ENCODE measurements at places on chromosomes 2 and 18.

GRCh38 chr2:96870626-96871255, 861 bp upstream of the SEMA4C start:
- DNase-seq, result no peak

GRCh38 chr2:215746887-215747615, 266.3 kb downstream of the MREG start:
- no peak for DNase-seq

DNA sequence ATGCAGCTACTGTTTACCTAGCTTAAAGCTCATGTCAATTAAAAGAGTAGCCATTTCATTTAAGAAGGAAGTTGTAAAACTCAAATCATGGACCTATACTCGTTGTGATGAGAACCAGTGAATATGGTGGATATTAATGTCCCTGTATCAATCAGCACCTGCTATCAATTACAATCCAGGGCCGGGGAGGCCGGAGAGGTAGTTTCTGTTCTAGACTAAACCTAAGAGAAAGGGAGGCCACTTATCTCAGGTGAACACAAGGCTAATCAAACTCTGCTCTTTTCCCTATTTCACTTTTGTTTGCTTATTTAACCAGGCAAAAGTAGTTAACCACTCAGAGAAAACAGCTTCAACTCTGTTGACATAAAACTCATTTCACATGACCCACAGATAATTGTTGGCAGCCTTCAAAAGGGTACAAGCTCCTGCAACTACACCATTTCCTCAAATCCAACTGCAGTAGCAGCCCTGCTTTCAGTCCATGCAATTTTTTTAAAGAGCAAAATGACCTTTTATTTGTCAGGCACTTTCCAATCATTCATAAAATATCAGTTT, 27.8 kb upstream of the SLC9A2 start:
- no peak for DNase-seq

DNA sequence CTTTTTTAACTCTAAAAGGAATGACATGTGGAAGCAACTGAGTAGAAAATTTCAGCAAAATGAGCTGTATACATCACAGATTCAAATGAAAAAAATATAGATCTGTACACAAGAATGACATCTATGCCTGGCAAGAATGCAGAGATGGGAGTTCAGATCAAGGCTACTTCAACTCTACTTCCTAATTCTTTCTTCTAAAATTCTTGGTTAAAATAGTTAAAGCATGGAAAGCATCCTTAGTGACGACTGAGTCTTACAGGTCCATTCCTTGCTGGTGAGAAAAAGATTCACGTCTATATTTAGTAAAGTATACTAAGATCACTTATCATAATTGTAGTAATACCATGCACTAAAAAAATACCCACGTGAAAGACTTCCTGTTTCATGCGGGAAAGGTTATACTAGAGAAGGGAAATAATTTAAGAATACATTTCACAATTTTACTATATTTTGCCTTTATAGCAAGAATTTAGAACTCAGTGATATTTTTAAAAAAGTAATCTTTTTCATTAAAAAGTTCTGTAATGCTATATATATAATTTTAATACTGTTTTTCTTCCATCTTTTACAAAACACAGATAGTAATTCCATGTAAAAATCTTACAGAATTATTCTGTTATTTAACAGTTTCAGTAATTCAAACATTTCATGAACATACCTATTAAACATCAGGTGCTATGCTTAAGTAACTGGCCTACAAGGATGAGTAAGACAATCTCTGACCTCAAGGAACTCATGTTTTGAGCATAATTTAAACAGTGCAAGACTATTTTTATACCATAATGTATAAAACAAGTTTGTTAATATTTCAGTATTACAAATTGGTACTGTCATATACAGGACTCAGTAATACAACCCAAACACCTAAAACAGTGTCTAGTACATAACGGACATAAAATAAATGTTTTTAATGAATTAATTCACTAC, 159.6 kb downstream of the BAZ2B start:
- DNase-seq, result no peak

DNA sequence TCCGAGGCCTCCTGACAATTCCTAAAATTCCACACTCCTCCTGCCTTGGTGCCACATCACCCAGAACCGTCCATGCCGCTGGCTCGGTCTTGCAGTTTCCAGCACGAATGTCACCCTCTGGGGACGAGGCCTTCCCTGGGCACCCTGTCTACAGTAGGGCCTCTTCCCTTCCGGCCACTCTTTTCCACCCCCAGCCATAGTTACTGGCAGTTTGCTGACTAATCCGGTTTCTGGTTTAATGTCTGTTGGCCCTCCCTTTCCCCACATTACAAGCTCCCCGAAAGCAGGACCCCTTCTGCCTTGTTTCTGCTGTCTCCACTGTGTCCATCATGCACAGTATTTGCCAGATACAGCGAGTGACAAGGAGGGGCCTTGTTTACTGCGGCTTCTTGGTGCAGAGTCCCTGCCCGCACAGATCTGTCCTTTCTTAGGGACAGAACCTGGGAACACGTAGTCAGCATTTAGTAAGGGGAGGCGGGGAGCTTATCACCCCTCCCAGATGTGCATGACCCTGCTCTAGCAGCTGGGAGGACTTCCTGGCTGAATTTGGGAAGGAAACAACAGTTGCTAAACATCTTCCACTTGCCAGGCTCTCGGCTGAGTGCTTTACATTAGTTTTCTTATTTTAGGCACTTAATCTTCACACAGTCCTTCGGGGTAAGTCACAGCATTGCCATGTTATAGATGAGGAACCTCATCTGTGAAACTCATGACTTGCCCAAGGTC, 23.6 kb upstream of the CATIP start:
- DNase-seq, result peak; percentile 35

DNA sequence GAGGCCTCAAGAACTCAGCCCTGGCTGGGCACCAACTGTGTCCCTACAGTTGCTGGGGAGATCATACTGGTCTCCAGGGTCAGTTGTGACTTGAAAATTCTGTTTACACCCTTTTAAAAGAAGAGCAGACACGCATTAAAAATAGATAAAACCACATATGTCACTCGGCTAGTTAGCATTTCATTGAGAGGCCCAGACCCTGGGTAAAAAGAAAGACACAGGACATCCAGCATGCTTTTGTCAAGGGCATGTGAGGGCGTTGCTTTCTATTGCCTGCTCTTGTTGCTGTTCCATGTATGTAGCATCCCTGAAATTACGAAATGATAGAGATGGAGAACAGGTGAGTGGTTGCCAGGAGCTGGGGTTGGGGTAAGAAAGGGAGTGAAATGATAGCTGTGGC, 94.3 kb downstream of the SEPTIN10 start:
- no peak for DNase-seq

DNA sequence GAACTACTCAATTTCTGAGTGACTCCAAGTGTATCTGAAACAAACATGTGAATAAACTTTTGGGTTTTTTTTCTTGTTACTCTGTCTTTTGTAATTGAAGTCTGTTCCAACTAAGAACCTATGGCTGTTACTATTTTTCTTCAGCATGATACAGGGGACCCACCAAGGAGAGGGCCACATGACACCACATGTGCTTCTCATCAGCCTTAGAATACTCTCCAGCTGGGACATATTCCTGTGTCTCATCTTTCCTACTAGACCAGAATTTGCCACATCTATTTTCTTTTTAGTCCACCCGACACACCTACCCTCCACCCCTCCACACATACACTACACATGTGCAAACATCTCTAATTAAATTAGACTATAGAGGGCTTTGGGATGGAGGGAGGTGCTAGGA, 191.7 kb upstream of the NDUFV2 start:
- no peak for DNase-seq

GRCh38 chr2:215635788-215636139, 199.9 kb upstream of the FN1 start:
- DNase-seq, result no peak

GRCh38 chr18:39172695-39173421, 1607.3 kb upstream of the CELF4 start:
- no peak for DNase-seq

- no peak for DNase-seq
Observed at GRCh38 chr2:1784986-1785617, 40.8 kb upstream of the PXDN start.

GRCh38 chr18:7663366-7664312, 96.5 kb downstream of the PTPRM start:
- no peak for DNase-seq

DNA sequence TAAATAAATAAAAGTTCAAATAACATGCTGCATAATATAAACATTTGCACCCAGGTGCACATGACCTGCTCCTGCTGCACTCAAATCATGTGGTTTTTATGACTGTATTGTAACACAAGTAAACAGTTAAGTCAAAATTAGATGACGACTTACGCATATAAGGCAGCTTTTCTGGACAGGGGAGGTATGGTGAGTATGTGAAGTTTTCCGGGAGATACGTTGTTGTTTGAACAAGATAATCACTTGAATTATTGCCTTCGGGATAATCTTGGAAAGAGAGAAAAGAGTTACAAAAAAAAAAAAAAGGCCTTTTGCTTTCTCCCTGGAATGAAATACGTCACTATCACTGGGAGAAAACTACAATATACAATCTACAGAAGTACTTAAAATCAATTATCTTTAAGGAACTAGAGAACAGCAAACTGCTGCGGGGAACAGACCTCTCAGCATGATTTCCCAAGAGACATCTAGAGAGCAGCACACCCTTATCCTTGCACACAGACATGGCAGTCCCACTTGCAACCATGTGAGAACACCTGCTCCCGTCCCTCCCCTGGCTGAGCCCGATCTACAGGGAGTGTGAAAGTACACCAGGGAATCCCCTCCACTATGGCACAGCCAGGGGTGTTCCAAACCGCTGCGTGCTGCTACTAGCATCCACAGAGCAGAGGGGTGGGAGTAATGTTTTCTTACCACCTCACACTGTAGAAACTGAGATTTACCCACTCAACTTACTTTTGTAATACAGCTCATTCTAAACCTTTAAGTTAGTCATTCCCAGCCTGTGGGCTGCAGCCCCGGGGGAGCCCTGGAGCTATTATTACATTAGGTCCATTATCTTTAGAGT, 26.3 kb downstream of the B4GALT6 start:
- peak; percentile 51 for DNase-seq

DNA sequence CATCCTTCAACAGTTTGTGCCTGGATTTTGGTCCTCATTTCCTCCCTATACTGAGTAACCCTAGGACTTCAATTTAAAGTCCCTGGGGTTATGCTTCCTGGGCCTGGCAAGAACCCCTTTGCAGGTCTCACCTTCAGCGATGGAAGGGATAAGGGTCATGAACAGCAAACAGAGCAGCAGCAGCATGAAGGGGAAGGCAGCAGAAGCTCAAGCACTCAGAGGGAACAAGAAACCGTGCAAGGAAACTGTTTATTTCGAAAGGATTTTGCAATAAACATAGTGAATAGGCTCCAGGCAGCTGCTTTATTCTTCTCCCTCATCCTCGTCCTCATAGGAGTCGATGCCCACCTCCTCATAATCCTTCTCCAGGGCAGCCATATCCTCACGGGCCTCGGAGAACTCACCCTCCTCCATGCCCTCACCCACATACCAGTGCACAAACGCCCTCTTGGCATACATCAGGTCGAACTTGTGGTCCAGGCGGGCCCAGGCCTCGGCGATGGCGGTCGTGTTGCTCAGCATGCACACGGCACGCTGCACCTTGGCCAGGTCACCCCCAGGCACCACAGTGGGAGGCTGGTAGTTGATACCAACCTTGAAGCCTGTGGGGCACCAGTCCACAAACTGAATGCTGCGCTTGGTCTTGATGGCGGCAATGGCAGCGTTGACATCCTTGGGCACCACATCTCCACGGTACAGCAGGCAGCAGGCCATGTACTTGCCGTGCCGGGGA, 2.8 kb upstream of the TUBA4B start:
- DNase-seq, result no peak

DNA sequence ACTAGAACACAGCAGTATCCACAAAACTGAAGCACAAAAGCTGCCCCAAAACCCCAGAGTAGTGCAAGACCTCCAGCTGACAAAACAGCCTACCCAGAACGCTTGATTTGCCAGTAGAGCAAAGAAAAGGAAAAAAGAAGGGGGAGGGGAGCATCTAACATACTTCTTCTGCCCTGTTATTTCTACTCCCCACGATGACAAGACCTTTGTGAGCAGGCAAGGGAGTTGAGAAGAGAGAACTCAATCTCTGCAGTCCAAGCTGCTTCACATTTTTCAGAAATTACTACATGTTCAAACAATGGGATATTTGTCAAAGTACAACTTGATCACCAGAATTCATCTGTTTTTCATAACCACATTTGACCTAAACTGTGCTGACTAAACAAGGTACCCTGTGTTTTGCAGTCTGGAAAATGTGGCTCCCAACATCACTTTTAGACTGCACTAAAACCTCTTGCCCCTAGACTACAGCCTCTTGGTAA, 286.7 kb downstream of the EXOC6B start:
- no peak for DNase-seq

DNA sequence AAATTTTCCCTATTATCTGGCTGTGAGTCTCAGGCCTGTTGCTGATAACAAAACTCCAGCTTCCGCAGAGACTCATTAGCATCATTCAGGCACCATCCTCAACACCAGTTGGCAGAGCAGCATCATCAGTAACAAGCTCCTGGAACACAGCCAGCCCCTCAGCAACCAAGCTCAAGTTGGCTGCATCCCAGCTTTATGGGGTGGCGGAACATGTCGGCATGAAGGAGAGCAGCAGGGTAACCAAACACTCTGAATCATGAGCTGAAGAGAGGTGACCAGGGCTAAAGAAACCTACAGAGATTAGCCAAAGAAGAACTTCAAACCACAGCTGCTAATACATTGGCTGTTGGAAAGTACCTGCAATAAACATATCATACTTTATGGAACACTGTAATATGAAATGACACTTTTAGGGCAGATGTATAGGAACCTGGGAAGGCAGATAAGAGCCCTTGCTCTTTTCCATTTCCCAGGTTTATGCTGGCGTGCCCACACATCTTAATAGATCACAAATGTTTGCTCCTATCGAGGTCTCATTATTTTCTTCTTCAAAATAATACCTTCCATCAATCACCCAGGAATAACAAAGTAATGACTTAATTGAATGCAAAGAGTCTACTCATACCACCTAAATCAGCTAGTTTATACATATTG, 63.8 kb downstream of the PDE11A start:
- DNase-seq, result no peak

- DNase-seq, result no peak
Observed at GRCh38 chr2:26674771-26675170, 17.8 kb upstream of the KCNK3 start.

GRCh38 chr2:154912215-154912614, 213.7 kb downstream of the KCNJ3 start:
- DNase-seq, result no peak

- no peak for DNase-seq
Observed at GRCh38 chr2:10601866-10602566, 87.8 kb downstream of the NOL10 start.

DNA sequence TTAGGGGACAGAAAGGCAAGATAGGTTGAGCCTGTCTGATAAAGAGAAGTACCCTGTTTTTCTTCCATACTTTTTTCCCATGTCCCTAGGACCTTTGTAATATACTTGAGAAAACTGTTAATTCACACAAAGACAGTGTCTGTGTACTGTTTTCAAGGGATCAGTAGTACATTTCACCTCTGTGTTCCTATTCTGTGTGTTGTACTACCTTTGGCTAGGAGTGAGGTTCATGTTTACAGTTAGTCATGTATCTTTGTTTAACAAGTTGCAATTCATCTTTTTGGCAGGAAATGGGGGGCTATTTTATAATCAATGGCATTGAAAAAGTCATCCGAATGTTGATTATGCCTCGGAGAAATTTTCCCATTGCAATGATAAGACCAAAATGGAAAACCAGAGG, 6.7 kb downstream of the POLR1B start:
- DNase-seq, result no peak

- DNase-seq, result no peak
Observed at GRCh38 chr18:77061946-77062517, 70.6 kb downstream of the MBP start.

- no peak for DNase-seq
Observed at GRCh38 chr2:144334551-144334950, 185.4 kb downstream of the ZEB2 start.
